Adrenal gland (tissue), 19 donors: ENCODE measurements at places on chromosomes 1 and 21.

DNA sequence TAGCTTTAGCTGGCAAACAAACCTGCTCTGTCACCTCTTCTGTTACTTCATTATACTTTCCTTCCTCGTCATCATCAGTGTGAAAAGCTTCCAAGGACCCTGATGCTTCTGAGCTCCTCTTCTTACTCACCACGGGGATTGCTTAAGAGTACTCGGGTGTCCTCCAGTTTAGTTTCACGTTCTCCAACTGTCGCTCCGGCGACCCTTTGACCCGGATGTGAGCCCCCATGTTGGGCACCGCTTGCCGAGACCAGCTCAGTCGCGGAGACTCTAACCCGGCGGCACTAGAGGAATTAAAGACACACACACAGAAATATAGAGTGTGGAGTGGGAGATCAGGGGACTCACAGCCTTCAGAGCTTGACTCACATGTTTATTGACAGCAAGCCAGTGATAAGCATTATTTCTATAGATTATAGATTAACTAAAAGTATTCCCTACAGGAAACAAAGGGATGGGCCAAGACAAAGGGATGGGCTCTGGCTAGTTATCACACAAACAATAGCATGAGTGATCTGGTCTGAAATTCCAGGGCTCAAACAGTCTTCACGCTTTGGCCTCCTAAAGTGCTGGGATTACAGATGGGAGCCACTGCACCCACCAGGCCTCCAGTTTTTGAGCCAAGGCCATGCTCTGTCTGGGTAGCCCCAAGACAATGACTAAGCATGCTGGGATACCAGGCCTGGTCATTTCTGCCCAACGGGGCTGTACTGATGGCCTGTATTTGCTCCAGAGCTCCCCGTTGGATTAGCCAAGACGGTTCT lies 30.1 kb upstream of the ENO1 start:
- peaks cover 8% of the 10 kb centered on the region for H3K4me1 ChIP-seq
- no peak overlapping the region for H3K4me3 ChIP-seq
- no peak for DNase-seq
- H3K27me3 ChIP-seq, result no peaks in the 10 kb centered on the region
- H3K27ac ChIP-seq, result no peak overlapping the region
- H3K36me3 ChIP-seq, result no peaks in the 10 kb centered on the region

DNA sequence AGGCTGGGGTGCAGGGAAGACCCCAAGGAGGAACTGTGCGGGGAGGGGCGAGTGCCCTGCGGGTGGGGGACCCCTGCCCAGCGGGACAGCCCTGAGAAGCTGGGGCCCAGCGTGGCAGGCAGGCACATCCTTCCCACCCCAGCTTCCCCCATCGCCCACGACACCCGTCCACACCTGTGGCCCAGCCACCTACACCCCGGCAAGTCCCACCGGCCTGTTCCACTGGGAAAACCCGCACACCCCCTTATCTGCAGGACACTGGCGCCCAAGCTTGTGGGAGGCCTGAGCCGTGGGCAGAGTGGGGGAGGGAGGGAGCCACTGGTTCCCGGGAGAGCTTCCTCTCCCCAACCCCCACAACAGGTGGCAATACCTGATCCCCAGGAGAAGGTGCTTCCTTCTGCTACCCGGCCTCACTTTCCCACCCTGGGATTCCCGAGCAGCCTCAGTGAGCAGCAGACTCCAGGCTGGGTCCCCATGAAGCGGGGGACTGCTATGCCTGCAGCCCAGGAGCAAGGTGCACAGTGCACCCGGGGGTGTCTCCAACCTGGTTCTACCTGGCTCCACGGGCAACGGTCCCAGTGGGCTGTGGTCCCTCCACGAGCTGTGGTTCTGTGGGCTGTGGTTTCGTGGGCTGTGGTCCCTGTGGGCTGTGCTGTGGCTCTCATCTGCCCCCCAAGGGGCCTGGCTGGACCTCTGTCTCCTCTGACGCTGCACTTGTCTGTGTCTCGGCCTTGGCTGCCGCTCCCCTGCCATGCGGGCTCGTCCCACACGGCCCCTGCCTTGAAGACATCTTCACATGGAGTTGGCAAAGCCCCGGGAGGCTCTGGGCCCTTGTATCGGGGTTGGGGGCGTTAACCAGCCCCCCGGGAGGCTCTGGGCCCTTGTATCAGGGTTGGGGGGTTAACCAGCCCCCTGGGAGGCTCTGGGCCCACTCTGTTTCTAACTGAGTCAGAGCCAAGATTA lies 37.8 kb upstream of the POFUT2 start:
- no peak overlapping the region for H3K4me3 ChIP-seq
- no peak overlapping the region for H3K27ac ChIP-seq
- H3K4me1 ChIP-seq, result no peaks in the 10 kb centered on the region
- no peaks in the 10 kb centered on the region for H3K27me3 ChIP-seq
- DNase-seq, result peak; percentile 6

GRCh38 chr21:41926117-41926806 lies 27.6 kb downstream of the C2CD2 start:
- no peaks in the 10 kb centered on the region for H3K27me3 ChIP-seq
- no peak for DNase-seq
- peak overlapping the region; percentile 48 for H3K4me3 ChIP-seq
- no peaks in the 10 kb centered on the region for H3K36me3 ChIP-seq

DNA sequence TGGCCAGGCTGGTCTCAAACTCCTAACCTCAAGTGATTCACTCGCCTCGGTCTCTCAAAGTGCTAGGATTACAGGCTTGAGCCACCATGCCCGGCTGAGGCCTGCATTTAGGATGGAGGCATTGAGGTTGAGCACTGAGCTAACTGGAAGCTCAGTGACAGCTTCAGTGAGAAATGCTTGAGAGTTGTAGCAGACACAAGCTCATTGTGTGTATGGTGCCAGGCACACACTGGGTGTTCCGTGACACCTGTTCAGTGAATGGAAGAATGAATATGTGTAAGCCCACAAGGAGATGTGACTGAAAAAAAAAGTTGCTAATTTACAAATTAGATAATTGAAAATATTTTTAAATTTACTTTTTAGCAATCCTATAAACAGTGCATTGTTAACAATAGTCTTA lies 21.8 kb downstream of the LURAP1 start:
- H3K27me3 ChIP-seq, result no peaks in the 10 kb centered on the region
- no peak overlapping the region for H3K27ac ChIP-seq
- DNase-seq, result no peak

- H3K27me3 ChIP-seq, result no peaks in the 10 kb centered on the region
- peak overlapping the region; percentile 93 for H3K27ac ChIP-seq
- peak overlapping the region; percentile 12 for H3K4me3 ChIP-seq
- H3K36me3 ChIP-seq, result no peaks in the 10 kb centered on the region
Measured at GRCh38 chr1:162632698-162633080, 425 bp downstream of the DDR2 start.

- H3K27ac ChIP-seq, result no peak overlapping the region
- no peaks in the 10 kb centered on the region for H3K27me3 ChIP-seq
- no peak for DNase-seq
Measured at GRCh38 chr1:27795601-27796000, 22.6 kb downstream of the STX12 start.

- no peaks in the 10 kb centered on the region for H3K36me3 ChIP-seq
- no peaks in the 10 kb centered on the region for H3K4me1 ChIP-seq
- no peak overlapping the region for H3K4me3 ChIP-seq
- no peaks in the 10 kb centered on the region for H3K27me3 ChIP-seq
Measured at GRCh38 chr1:245694753-245695195, 540.0 kb downstream of the KIF26B start.

DNA sequence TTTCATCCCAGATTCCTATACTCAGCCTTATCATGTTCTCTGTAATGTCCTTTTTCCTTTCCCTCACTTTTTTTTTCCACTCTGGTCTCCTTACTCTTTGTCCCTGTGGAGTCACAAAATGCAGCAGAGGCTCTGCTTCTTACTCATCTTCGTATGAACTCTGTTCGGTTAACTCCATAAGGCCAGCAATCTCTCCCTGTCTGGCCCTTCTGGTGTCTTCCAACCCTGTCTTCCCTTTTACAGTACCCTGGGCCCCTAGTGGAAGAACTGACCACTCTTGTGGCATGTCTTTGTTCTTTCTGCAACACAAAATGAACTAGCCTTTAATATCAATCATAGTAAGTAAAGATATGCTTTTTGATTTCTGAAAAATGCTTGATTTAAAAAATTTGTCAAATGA lies 7.1 kb downstream of the CD101 start:
- no peak overlapping the region for H3K4me3 ChIP-seq
- H3K27ac ChIP-seq, result no peak overlapping the region
- no peaks in the 10 kb centered on the region for H3K27me3 ChIP-seq
- no peak for DNase-seq

- no peaks in the 10 kb centered on the region for H3K4me1 ChIP-seq
- no peaks in the 10 kb centered on the region for H3K36me3 ChIP-seq
Measured at GRCh38 chr1:159172614-159173291, 1.3 kb downstream of the CADM3 start.

- DNase-seq, result no peak
- no peaks in the 10 kb centered on the region for H3K4me1 ChIP-seq
- H3K4me3 ChIP-seq, result no peak overlapping the region
- no peak overlapping the region for H3K27ac ChIP-seq
Measured at GRCh38 chr21:43949499-43950208, 62.5 kb upstream of the TRAPPC10 start.

GRCh38 chr1:170857955-170858354 lies 77.4 kb upstream of the MROH9 start:
- H3K4me1 ChIP-seq, result no peaks in the 10 kb centered on the region
- no peak overlapping the region for H3K27ac ChIP-seq
- H3K4me3 ChIP-seq, result no peak overlapping the region
- no peak for DNase-seq
- H3K36me3 ChIP-seq, result no peaks in the 10 kb centered on the region
- no peaks in the 10 kb centered on the region for H3K27me3 ChIP-seq

GRCh38 chr1:165772739-165773138 lies 4.1 kb upstream of the TMCO1 start:
- H3K4me3 ChIP-seq, result no peak overlapping the region
- no peaks in the 10 kb centered on the region for H3K27me3 ChIP-seq
- H3K27ac ChIP-seq, result no peak overlapping the region
- no peak for DNase-seq
- peaks cover 12% of the 10 kb centered on the region for H3K4me1 ChIP-seq

DNA sequence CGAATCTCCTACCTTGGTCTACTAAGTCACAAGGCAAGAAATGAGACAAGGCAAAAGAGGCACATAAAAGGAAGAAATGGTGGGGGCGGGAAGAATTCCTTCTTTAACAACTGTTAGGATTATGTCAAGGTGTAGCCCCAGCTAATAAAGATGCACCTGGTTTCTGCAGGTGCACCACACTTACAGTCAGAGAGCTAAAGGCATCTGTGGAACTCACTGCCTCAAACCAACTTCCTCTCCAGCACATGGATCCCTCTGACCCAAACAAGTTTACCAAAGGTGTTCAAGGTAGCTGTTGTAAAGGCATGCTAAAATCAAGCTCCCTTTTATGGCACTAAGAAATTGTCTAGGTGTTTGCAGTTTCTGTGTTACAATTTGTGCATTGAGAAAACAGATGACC lies 38.1 kb downstream of the TGFBR3 start:
- H3K36me3 ChIP-seq, result no peaks in the 10 kb centered on the region
- no peaks in the 10 kb centered on the region for H3K27me3 ChIP-seq
- DNase-seq, result no peak
- peaks cover 33% of the 10 kb centered on the region for H3K4me1 ChIP-seq
- H3K4me3 ChIP-seq, result no peak overlapping the region

DNA sequence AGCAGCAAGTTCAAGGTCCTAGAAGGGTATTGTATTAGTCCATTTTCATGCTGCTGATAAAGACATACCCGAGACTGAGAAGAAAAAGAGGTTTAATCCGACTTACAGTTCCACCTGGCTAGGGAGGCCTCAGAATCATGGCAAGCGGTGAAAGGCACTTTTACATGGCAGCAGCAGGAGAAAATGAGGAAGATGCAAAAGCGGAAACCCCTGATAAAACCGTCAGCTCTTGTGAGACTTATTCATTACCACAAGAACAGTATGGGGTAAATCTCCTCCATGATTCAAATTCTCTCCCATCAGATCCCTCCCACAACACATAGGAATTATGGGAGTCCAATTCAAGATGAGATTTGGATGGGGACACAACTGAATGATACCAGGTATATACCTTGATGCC lies 409.5 kb downstream of the NTNG1 start:
- H3K27me3 ChIP-seq, result no peaks in the 10 kb centered on the region
- no peak for DNase-seq
- H3K4me3 ChIP-seq, result no peak overlapping the region

GRCh38 chr21:15192243-15192642 lies 127.4 kb upstream of the NRIP1 start:
- no peak overlapping the region for H3K27ac ChIP-seq
- DNase-seq, result peak; percentile 43
- no peaks in the 10 kb centered on the region for H3K4me1 ChIP-seq
- no peak overlapping the region for H3K4me3 ChIP-seq
- H3K27me3 ChIP-seq, result no peaks in the 10 kb centered on the region

DNA sequence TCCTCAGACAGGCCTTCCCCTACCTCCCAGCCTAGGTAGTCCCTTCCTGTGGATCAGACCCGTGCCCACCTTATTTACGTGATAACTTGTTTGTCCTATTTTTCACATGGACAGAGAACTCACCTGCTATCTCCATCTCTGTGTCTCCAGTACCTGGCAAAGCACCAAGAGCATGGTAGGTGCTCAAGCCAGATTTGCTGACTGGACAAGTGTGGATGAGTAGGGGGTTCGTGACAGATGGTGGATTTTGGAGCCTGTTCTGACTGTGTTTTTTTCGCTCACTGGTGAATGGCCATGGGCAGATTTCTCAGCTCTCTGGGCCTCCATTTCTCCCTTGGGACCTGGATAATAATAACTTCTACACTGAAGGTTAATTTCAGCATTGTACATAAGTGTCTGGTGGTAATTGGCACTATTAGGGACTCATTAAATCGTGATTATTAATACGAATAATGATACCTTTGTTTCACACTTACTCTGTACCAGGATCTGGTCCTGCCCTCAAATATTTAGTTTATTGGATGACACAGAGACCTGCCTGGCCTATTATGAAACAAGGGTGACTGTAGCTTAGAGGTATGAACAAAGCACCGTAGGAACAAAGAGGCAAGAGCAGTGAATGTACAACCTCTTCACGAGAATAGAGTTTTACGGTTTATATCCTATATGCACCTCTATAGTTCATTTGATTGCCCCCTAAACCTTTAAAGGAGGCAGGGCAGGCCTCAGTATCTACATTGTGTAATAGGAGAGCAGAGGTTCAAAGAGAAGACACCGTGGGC lies 24.5 kb upstream of the SLC26A9 start:
- no peaks in the 10 kb centered on the region for H3K4me1 ChIP-seq
- no peak overlapping the region for H3K4me3 ChIP-seq
- no peak for DNase-seq
- H3K27me3 ChIP-seq, result no peaks in the 10 kb centered on the region
- no peak overlapping the region for H3K27ac ChIP-seq

DNA sequence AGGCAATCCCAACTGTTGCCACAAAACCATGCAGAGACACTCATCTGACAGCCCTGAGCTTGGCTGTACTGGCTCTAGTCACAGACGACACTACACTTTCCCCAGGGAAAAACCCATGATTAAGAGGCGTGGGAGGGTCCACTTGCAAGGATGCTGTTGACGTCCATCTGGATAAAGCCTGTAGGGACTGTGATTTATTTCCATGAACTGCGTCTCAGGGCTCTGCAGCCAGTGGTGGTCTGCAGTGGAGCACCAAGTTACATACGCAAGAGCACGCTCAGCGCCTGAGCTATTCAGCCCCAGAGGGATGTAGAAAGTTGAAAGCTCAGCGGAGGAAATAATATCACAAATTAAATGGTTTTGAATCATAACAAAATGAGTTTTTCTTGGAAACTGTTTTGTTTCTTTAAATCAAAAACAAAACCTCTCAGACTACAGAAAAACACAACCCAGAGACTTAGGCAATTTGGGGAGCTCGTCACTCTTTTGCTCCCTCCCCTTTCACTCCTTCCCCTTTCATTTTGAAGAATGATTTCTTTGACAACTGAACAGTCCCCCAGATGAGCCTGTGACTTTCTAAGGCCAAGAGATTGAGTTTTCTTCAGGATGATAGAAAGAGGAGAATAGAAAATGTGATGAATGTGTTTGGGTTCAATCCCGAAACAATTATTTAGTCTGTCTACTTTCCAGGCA lies 71.2 kb downstream of the NGF start:
- H3K27ac ChIP-seq, result no peak overlapping the region
- no peaks in the 10 kb centered on the region for H3K4me1 ChIP-seq
- H3K36me3 ChIP-seq, result no peaks in the 10 kb centered on the region
- no peak overlapping the region for H3K4me3 ChIP-seq
- H3K27me3 ChIP-seq, result no peaks in the 10 kb centered on the region
